ENCODE measurements at places on chromosomes 7 and 10.

DNA sequence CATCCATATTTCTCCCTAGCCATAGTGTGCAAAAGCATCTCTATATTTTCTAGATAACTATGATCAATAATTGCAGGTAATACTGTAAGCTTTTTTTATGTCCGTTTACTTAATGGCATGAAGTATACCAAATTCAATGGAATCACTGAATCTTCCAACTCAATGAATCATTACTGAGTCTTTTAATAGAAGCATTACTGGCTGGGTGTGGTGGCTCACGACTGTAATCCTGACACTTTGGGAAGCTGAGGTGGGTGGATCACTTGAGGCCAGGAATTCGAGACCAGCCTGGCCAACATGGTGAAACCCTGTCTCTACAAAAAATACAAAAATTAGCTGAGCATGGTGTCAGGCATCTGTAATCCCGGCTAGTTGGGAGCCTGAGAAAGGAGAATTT, 372.5 kb downstream of the BMPER start:
- DNase-seq, result no peak

GRCh38 chr7:19009241-19009935, 108.0 kb downstream of the TWIST1 start:
- no peak for DNase-seq

- no peak for DNase-seq
Measured at GRCh38 chr7:158187694-158187994, 400.0 kb downstream of the PTPRN2 start.

DNA sequence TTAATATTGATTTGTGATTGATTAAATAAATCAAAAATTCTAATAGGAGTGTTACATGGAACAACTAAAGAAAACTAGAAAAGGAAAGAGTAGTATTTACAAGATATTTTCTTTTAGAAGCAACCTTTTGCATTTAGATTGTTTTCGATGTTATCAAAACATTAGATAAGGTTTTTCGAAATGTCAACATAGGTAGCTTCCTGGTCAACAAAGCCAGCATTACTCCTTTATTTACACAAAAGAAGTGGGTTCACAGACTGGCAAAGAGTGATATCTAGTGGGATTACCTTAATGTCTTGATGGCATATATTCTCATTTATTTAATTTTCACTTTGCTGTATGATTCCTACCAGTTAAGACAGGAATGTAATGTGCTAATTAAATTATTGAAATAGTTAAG, 117.3 kb upstream of the TEX47 start:
- no peak for DNase-seq

DNA sequence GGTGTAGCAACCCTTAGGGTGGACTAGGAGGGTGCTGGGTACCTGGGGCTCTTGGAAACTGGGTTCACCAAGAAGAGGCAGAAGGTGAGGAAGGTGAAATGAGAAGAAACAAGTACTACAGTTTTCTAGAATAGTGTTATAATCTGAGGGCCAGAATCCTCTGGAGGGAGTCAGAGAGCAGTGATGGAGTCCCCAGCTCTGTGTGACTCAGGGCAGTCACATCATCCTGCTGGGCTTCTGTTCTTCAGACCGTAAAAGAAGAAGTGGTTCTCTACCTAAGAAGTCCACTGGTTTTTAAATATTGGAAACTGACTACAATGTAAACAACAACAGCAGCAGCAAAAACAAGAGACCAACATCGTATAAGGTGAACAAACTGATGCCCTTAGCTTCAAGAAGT, 197.3 kb downstream of the PRPF18 start:
- peak; percentile 18 for DNase-seq

DNA sequence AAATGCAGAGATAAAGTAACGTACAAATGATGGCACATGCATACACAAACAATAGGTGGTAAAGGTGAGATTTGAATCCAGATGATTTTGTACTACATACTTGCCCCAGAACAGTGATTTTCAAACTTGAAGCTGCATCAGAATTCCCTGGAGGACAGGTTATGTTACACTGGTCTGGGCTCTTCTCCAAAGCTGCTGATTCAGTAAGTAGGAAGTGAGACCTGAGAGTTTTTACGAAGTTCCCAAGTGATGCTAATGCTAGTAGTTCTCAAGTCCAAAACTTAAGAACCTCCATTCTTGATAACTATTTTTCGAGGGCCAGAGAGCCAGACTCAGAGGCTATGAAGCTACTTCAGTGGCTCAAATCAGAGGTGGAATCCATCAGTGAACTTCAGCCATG, 159.0 kb upstream of the POM121L12 start:
- no peak for DNase-seq

DNA sequence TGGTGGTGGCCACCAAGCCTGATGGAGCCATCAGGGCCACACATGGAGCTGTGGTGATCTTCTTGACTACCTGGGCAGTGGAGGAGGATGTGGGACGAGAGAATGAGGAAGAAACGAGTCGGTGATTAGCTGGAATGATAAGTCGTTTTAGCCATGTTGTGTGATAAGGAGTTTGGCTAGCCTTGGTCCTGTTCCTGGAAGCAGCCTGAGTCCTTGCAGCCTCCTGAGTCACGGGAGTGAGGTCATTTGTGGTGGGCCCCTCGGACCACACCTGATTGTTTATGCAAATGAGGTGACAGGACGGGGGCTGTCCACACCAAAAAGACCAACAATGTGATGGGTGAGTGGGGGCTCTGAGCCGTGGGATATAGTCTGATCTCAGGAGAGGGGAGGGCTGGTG, 554.4 kb downstream of the PTPRN2 start:
- no peak for DNase-seq

- DNase-seq, result peak; percentile 42
Measured at GRCh38 chr10:50417886-50418830, 166.8 kb upstream of the ASAH2 start.

DNA sequence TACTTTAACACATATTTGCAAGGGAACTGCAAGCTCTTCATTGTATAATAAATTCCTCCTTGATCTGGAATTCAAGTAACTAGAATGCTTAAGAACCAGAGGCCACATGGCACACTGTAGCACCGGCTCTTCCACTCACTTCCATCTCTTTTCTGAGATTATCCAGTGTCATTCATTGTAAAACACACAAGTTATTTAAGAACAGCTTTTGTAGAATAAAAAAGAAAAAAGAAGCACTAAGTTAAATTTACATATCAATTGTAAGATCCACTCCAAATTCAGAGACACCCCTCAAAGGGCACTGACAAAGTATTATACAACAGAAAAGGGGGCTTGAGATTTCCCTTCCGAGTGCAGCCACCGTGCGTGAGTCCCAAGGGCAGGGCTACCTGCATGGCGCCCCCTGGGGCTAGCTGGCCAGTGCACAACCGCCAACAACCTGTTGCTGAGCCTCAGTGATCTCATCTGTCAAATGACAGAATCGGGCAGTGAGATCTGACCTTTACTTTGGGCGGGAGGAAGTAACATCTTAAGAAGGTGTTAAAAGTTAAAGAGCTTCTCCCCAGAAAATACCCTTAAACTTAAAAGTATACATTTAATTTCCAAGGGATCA, 12.5 kb downstream of the GLI3 start:
- no peak for DNase-seq

DNA sequence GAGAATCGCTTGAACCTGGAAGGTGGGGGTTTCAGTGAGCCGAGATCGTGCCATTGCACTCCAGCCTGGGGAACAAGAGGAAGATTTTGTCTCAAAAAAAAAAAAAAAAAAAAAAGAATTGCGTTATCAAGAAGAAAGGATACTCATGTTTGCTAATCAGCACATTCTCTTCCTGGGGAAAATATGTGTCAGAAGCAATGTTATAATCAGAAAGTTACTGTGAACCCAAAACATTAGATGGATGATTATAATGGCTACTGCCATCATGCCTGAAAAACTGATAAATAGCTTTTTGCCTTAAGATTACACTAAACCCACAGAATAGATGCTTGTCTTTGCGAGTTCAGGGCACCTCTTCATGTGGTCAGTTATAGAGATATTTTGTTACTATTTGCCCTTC, 24.3 kb upstream of the GNAI1 start:
- DNase-seq, result no peak

DNA sequence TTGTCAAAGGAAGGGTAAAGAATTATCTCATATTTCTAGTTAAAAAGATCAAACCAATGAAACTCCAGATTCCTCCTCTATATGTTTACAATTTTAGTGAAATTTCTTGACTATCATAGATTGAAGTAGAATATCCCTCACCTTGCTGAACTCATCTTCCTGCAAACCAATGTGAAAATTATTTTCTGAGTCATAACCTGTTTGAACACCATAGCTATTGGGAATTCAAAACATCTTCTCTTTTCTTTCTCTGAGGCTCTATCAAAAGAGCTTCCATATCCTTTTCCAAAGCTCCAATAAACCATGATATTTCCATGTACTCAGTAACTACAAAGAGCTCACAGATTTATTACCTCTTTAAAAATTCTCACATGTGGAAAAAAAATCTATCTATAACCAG, 134.3 kb downstream of the DOCK4 start:
- no peak for DNase-seq

- DNase-seq, result no peak
Measured at GRCh38 chr7:111183321-111183720, 92.4 kb downstream of the LRRN3 start.

- DNase-seq, result no peak
Measured at GRCh38 chr10:125284875-125285597, 124.7 kb upstream of the CTBP2 start.

DNA sequence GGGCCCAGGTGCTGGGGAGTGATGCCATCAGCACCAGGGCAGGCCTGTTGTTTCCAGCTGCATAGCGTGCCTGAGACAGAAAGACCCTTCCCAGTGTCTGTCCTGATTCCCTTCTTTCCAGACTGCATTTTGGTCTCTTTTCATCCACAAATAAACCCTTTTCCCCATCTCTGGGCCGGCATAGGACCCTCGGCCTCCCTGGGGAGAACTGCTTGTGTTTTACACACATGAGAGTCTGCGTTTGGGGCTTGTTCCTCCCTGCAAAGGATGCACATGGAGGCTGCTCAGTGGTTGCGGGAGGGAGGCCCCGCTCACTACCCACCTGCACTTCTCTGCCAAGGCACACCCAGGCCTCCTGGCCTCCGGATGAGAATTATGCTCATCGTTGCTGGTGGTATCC, 5.8 kb upstream of the MMP21 start:
- DNase-seq, result no peak

DNA sequence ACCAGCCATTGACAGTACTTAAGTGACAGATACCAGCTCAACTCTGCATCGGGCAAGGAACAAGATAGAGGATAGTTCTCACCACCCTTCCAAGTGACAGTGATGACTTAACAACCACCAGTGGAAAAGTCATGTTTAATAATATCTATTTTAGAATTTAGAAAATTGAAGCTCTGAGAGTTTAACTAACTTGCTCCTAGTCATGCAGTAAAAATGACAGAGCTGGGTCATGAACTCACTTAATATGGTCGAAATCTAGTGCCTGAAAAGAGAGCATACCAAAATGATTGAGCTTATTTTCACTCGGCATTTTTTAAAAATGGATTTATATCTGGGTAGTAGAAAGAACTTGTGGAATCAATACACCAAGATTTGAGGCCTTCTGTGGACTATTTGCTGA, 367.8 kb upstream of the IGFBP3 start:
- DNase-seq, result no peak

- DNase-seq, result no peak
Measured at GRCh38 chr10:29993319-29993915, 66.0 kb downstream of the JCAD start.

DNA sequence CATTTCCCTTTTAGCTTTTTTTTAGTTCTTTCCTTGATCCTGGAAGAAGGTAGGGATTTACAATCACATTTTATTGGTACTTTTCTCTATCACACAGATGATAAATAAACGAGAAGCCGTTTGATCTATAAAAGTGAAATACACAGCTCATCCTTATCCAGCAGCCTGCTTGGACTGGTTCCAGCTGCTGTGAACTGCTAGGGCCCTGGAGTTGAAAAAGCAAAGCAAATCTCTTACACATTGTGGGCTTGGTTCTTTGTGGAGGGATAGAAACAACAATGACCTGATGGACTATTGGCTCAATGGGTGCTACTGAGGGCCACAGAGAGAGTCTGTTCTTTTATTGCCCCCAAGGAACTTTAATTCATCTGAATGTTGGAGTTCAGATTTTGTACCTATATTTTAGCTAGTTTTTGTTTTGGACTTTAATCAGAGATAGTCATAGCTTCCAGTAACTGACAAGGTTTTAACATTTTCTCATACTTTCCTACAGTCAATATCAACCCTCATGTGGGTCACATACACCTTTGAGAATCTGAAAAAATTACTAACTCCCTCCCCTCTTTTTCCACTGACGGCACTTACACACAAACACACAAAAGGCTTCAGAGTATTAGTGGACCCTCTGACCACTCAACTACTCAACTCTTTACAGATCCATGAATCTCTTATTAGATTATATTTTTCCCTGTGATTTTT, 91.6 kb upstream of the CCDC6 start:
- DNase-seq, result no peak

DNA sequence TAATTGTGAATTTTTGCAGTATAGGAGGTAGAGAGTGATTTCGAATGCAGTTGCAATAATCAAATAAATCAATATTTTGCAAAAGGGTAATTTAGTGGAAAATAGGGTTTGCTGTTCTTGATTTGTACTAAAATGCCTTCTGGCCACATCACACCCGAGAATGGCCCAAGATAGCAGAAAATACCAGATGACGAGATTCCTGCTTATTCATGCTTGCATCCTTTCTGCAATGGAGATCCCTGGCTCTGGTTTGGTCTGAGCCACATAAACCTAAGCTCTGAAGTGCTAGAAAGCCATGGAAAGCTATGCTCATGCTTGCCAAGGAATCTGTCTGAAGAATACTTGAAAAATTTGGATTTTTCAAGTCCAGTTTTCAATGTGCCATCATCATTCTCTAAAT, 634.2 kb upstream of the COBL start:
- no peak for DNase-seq

DNA sequence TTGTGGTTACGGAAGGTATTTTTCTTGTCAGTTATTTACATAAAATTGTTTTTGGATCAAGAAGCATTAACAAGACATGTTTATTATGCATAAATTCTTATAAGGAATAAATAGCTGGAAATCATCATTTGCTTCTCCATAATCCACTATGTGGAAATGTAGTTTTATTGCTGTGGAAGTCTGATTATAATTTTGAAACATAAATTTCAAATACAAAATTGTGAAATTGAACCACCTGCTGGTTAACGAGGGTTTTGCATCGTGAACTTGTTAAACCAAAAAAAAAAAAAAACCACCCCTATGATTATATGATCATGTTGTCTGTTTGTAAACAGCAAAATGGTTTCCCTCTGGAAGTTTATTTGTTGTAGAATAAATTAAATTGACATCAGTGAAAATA, 25.9 kb downstream of the ABRAXAS2 start:
- no peak for DNase-seq

GRCh38 chr7:10855583-10855982, 118.1 kb upstream of the PHF14 start:
- DNase-seq, result no peak
